ENCODE measurements at places on chromosomes 11 and 22.

- no peak for DNase-seq
Observed at GRCh38 chr11:61654397-61654829, 25.8 kb upstream of the DAGLA start.

DNA sequence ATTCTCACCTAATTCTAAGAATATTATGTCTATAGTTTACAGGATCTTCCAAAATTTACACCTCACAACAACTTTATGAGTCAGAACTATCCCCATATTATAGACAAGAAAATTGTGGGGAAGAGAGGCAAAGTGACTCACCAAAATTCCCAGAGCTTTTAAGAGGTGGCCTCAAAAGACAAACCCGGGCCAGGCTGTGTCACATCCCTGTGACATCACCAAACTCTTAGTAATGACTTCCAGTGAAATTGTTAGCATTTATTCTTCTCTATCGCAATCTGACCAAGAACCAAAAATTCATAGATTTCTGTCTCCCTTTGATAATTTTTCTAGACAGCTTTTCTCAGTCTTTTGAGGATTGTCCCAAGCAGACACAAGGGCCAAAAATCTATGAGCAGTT, 134.3 kb downstream of the SNX19 start:
- DNase-seq, result no peak

GRCh38 chr11:83350187-83350586, 64.0 kb upstream of the CCDC90B start:
- DNase-seq, result no peak

DNA sequence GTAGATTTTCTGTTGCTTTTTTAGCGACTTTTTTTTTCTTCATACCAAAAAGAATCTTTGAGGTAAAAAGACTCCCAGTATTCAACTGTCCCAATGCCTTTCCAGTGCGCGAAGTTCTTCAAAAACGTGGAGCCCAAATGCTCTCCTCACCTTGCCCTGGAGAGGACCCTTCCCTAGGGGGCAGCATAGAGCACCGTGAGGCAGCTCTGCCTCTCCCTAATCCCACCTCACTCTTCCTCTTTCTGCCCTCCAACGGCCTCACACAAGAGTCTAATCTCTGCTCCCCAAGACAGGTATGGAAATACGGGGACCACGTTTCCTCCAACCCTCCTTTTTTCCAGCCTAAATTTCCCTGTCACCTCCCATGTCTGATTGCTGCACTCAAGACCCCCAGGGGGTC, 117.5 kb upstream of the ALX4 start:
- DNase-seq, result no peak

- DNase-seq, result no peak
Observed at GRCh38 chr22:19809741-19810140, 44.9 kb downstream of the GNB1L start.

DNA sequence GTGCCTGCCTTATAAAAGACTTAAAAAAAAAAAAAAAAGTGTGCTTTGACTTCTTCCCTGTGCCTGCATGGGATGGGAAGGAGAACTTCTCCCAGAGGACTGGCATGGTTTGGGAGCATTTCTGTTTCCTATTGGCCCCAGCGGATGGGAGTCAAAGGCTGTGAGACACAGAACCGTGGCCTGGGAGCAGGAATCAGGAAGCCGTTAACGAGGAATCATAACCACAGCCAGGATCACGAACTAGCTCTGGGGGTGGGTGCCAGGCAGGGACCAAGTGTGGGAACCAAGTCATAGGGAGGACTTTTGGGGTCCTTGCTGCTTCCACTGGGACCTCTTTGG, 526 bp downstream of the C1QTNF6 start:
- DNase-seq, result no peak

DNA sequence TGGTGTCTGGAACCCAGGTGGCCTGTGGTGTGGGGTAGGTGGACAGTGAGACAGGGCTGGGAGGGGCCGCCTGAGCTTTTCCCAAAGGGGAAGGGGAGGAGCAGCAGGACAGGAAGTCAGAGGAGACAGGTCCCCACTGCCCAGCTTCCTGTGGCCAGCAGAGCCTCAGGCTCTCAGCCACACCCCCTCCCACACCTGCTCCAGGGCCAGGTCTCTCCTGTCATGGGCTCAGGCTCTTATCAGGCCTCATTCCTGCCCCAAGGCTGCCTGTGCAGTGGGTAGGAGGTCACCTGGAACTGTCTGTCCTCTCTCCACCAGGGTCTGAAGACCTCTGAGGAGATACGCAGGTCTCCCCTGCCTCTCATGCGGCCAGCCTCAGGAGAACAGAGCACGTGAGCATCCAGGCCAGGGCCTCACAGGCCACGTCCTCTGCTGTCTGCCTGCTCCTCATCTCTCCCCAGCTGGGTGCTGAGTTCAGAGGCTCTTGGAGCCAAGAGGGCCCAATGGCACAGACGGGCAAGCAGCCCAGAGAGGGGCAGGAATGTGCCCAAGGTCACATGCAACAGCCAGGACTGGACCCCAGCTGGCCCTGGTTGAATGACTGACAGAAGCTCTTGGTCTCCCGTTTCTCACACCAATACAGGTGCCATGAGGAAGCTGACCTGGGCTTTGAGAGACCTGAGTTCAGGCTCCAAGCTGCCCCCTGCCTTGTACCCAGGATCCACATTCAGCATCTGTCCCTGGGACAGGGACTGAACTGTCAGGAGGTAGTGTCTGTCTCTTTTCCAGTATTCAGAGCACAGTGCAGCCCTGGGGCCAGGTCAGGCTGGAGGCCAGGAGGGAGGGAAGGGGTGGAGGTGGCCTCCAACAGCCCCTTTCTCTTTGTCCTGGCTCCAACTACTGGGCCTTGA, 16.7 kb downstream of the STARD10 start:
- DNase-seq, result no peak

Data from right renal cortex interstitium (tissue), 3 donors.